Panc1 (cell line): ENCODE measurements at places on chromosomes 3 and 15.

GRCh38 chr3:162143180-162143579, 646.6 kb downstream of the OTOL1 start:
- DNase-seq, result no peak

DNA sequence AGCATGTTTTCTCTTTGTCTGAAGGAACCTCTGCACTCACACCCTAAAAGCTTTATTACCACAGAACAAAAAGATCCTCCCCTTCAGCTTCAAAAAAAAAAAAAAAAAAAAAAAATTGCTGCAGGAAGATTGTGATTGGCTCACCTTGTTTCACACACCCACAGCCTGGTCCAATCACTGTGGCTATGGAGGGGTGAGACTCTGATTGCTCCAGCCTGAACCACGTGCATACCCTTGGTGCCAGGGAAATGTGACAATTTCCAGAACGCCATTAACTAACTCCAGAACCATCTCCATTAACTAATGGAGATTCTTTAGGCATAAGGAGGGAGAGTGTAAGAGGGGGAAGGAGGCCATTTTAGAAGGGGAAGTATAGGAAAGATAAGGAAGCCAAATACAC, 106.5 kb upstream of the CRBN start:
- DNase-seq, result no peak

GRCh38 chr3:120708408-120708807, 26.4 kb upstream of the HGD start:
- no peak for DNase-seq

- DNase-seq, result no peak
These were observed 860.1 kb downstream of the MCTP2 start for GRCh38 chr15:95091444-95091843.

GRCh38 chr3:188671971-188672370, 499.8 kb upstream of the TPRG1 start:
- DNase-seq, result no peak
